ENCODE measurements at places on chromosomes 1 and 21.

DNA sequence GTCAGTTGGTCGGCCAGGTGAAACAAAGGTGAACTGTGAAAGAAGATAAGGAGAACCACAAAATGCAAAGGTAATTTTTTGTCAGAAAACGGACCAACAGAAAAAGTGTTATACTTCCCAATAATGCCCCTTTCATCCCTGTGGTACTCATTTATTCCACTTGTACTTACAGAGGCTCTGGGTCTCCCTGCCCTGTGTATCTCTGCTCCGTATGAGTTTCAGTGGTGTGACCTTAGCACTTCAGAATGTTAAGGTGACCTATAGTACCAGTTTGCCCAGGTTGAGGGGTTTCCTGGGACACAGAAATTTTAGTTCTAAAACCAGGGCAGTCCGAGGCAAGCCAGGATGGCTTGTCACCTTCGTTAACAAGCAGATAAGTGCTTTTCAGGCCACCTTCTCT, 254.8 kb downstream of the OLFM3 start:
- no peak for DNase-seq

GRCh38 chr1:169115891-169116585, 9.5 kb downstream of the ATP1B1 start:
- DNase-seq = no peak

DNA sequence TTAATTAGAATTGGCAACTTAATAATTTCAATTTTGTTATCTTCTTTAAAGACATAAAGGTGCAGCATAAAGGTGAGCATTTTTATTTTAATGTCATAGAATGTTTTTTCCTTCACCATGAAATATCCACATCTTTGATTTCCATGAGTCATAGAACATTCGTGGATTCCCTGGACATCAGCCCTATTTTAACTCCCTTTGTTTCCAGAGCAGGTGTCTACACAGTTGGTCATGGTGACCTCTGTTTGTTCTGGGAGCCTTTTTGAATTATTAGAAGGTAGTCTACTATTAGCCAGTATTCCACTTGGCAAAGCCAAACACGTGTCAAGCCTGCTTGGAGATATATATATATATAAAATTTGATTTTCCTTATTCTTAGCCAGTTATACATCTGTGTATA, 572.9 kb downstream of the LTN1 start:
- DNase-seq = no peak

DNA sequence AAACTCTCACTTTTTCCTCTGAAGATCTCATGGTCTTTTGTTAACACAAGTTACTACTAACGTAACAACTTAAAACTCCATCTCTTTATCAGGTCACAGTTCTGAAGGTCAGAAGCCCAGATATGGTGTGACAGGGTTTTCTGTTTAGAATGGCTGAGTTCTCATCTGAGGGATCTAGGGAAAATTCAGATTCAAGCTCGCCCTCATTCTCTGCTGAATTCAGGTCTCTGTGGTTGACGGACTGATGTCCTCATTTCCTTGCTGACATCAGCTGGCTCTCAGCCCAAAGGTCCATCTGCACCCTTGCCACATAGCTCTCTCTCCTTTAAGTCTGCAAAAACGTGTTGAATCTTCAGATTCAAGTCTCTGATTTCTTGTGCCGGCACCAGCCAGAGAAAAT, 6.1 kb upstream of the NTPCR start:
- no peak for DNase-seq

DNA sequence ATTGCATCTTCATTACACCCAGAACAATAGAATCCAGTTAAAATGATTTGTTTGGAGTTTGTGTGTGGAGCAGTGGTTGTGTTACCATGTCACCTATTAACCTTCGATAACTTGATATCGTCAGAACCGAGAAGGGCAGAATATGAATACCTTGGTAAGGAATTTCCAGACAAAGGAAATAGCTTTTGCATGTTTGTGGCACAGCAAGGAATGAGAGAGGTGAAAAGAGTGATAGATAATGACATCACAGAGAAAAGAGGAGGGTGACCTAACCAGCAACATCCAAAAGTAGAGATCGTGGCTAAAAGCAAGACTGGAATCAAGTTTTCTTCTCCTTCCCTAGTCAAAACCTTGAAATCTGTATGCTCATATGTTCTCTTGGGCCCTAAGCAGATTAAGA, 244.6 kb upstream of the NEGR1 start:
- DNase-seq = no peak

- DNase-seq = peak; percentile 88
These were observed 22.9 kb downstream of the SUSD4 start for GRCh38 chr1:223341121-223341520.

GRCh38 chr21:23664193-23664694, 1943.0 kb downstream of the MRPL39 start:
- DNase-seq = no peak

- DNase-seq = peak; percentile 84
These were observed at the start of gene DR1 for GRCh38 chr1:93345633-93346420. DR1 (plus strand) TSS chr1:93345907; CDS start chr1:93346646, 739 bp downstream.

DNA sequence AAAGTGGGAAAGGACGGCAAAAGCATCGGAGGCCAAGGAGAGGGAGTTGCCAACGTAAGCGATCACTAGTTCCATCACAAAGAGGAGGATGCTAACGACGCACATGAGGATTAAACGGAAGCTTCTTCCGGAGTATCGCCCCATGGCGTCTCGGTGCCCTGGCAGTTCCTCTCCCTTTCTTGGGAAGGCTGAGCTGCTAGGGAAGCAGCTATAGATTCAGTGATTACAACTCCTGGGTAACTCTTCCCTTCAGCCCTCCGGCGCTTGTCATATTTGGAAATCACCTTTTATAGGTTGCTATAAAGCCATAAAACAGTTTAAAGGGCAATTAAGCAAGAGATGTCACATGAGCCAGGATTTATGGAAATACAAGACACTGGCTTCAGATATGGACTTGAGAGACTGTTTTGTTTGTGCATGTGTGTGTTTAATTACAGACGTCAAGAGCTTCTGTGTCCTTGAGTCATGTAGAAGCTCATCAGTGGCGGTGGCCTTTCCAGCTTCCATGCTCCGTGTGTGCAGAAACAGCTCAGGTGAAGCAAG, 30.6 kb upstream of the SLC30A10 start:
- DNase-seq = no peak

DNA sequence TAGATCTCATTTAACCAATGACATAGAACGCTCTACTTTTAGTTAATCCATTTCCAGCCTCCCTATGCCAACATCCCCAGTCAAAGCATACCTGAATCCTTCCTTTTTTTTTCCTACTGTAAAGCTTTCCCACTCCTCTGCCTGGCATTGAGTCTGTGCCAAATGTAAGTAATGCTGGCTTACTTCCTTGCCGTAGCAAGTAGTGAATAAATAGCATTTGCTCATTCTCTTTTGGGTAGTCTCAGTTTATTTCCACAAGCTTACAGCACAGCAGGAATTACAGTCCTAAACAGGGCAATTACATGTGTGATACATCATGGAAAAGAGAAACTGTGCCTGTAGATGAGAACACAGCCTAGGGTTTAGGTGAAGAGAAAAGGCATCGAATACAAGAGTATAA, 352.6 kb upstream of the NEGR1 start:
- no peak for DNase-seq

DNA sequence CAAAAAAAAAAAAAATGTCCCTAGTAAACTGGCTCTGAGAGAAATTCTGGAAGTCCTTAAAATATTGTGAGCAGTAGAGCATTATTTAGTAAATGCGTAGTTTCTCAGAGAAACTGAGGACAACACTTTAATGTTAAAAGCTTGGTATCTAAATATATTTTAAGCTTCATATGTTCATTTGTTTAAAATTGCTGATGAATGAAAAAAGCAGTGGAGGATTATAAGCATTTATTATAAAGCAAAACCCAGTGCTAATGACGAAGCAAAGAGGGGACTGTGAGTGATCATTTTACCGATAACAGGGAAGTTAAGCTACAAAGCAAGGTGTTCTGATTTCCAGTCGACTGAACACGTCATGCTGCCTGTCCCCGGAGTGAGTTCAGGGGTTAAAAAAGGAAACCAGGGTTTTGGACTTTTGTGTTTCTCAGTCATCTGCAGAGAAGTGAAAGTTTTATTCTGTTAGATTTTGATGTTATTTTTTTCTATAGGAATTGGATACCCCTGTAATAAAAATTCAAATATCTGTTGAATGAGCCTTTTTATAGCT, 64.5 kb upstream of the SCCPDH start:
- no peak for DNase-seq

DNA sequence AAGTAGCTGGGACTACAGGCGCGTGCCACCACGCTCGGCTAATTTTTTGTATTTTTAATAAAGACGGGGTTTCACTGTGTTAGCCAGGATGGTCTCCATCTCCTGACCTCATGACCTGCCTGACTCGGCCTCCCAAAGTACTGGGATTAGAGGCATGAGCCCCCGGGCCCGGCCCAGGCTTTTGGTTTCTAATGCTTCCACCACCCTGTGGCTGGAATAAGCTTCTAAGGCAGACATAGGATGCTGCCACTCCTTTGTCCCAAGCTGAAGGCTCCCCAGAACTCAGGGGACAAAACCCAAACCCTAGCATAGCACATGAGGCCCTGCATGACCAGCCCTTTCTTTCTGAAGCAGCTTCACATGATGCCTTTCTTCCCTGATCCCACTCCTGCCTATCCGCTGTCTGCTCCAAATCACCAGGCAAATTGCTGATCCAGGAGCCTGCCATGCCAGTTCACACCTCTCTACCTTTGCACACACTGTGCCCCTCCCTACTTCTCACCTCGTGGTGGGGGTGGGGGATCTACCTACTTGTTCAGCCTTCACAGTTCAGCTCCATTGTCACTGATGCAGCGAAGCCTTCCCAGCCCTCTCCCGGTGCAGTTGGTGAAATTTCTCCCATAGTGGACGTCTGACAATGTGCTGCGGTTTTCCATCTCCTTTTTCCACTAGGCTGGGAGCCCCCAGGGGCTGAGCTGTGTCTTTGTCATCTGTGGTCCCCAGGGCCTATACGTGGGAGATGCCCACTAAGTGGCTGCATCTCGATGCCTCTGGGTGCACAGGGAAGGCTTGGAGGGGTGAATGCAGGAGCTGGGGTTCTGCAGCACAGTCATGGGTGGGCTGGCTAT, 6.9 kb downstream of the PTPRU start:
- no peak for DNase-seq

GRCh38 chr1:10761503-10762152, 34.8 kb downstream of the CASZ1 start:
- no peak for DNase-seq

DNA sequence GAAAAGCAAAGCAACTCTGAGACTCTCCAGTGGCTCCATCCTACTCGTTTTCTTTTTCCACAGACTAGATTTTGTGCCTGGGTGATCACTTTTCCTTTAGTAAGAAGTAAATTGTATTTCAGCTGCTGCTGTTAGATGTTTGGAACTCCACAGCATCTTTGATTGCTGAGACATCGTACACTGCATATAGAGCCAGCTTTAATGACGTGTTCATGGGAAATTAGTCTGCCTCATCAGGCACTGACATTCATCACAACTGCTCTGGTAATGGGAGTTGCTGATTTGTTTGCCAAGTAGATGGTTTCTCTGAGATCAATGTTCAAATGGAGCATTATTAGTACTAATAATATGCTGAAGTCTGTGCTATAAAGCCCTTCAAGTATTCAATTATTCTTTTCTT, 573.8 kb upstream of the NR5A2 start:
- DNase-seq = no peak

- DNase-seq = no peak
These were observed 158.5 kb downstream of the KCNJ6 start for GRCh38 chr21:37757606-37758376.

GRCh38 chr1:57329937-57330336, 93.9 kb downstream of the DAB1 start:
- DNase-seq = no peak

- no peak for DNase-seq
These were observed 116.3 kb upstream of the CACYBP start for GRCh38 chr1:174883409-174883808.

DNA sequence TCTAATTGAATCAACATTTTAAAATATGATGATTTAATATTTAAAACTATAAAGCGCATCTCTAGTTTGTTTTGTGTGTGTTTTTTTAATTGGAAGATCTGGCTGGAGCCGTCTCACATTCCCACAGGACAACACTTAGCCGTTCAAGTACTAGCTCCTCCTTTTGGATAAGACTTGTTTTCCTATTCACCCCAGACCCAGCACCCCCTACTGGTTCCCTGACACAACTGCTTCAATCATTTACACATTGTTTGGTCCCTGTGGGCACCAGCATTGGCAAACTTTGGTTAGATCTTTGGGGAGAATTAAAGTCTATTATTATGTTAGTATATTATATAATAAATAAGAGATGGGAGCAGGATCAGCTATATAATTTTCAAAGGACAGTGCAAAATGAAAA, 34.5 kb downstream of the TYW3 start:
- no peak for DNase-seq

Data from NCI-H1694 treated with DMSO at 0.1 percent for 48 hours (cell line).